ENCODE measurements at places on chromosomes 4 and X.

DNA sequence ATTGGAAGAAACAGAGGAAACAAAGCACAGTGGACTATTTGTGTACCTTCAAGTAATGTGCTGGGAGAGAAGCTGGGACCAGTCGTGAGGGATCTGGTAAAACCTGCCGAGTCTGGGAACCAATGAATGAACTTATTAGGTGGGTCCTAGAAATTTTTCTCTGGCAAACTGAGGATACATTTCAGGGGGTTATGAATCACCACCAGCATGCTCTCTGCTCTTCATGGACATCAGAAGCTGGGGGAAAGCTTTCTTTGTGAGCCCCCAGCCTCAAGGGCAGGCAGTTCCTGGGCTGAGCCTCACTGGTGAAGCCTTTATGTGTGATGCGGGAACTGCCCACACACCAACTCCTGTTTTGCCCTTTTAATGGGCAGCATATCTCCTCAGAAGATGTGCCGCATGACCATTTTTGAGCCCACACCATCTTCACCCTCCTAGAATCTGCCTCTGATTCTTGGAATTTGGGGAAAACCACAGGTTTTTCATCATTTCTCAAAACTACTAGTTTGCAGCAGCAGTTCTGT, 95.4 kb upstream of the ENPP6 start:
- DNase-seq: no peak

DNA sequence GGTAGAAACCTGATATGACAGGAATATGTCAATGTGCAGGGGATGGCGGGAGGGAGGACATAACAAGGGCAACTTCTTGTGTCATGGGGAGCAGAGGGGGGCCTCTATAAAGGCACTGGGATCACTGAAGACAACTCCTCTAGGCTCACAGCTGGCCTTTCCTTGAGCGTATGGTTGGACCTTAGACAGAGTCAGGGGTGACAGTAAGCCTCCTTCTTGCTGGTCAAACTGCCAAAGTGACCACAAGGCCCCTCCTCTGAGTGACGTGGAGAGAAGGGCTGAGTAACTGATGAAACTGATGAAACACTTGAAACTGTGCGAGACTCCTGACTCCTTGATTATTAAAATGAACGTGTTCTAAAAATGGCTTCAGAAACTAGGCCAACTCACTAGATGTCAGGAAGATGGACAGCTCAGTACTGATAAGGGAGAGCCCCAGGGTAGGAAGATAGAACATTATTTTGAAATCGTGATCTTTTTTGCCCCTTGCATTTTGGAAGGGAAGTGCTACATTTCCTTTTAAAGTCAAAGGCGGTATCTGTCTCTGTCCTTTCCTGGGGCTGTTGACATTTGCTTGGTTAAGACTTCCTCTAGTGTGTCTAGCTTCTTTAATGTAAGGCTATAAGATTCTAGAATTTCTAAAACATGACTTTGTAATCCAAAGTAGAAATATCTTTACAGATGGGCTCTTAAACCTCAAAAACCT, 1.6 kb downstream of the RAB33A start:
- no peak for DNase-seq

GRCh38 chrX:23246001-23246400, 88.6 kb upstream of the PTCHD1 start:
- DNase-seq: no peak

DNA sequence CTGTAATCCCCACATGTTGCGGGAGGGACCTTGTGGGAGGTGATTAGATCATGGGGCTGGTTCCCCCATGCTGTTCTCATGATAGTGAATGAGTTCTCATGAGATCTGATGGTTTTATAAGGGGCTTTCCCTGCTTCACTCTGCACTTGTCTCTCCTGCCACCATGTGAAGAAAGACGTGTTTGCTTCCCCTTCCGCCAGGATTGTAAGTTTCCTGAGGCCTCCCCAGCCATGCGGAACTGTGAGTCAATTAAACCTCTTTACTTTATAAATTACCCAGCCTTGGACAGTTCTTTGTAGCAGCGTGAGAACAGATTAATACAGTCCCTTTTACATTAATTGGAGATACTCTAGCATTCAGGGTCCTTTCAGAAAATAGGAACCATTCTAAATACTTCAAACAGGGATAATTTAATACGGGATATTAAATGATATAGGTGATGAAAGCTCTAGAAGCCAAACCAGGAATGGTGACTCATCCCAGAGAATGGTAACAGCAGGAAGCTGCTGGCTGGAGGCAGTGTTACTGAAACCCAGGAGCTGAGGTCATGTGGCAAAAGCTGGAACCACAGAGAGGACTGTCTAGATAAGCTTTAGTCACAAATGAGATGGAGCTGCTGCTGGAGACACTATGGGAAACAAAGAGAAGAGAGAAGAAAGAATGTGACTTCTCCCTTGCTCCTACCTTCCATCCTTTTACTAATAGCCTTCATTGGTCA, 57.3 kb downstream of the GSTCD start:
- no peak for DNase-seq

All from left forelimb (tissue), 1 donor.